Esophagus mucosa (tissue), 1 donor: ENCODE measurements at places on chromosomes 4 and X. TPM values are rescaled to one million over a fixed set of nuclear protein-coding genes. Genes with fewer than 3 reads are reported as not detected.

DNA sequence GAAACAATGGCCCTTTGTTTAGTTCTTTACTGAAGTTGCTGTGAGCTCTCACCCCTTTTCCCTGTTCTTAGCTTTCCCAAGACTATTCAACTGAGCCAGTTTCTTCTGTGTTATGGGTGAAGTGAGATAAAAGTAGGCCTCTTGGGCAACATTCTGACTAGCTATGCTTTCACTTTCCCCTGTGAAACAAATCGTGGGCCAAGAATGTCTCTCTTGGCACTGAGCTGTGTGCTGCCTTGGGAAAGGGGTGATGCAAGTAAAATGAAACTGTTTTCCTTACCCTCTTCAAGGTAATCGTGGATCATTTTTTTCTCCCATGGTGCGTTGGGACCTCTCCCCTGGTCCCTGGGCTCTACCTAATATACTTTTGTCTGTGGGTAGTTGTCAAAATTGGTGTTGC lies 653.9 kb upstream of the MAGEB2 start:
- no peak for ATAC-seq

GRCh38 chrX:154892296-154892695 lies 6.1 kb downstream of the F8A1 start:
- no peak for ATAC-seq

- no peak for ATAC-seq
Measured at GRCh38 chrX:15930585-15930984, 76.0 kb upstream of the AP1S2 start.

CFAP47 gene
- not detected for total RNA-seq

DNA sequence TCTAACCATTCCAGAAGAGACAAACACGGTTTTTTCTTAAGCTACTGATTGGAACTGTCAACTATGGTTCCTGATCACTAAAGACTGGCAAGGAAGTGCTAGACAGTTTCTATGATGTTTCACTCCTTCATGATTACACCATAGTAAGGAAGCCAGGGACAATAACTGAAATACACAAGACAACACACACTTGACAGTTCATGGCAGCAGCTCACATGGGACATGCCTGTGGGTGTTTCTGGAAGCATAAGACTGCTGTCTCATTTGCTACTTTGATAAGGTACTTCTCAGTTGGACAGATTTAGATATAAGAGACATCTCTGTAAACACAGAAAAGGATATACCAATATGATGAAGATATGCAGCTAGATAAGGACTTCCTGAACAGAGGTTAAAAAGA lies 8.3 kb upstream of the IRAK1 start:
- ATAC-seq: no peak

DNA sequence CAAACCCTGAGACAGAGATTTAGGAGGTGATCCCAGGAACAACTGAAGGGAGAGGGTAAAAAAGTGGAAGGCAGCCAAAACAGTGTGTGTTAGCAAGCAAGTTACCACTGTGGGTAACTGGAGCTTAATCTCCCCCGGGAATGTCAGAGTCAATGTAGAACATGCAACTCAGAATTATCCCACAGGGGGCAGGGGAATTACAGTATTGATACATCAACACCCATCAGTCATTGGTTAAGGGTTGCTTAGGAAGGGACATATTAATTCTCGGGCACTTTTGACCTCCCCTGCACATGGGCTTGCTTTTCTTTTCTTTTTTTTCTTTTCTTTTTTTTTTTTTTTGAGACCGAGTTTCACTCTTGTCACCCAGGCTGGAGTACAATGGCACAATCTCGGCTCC lies 29.3 kb downstream of the CXorf58 start:
- ATAC-seq: no peak

MAGEA11 gene
- total RNA-seq: not detected

SMARCA1 gene
- 6.6 TPM for total RNA-seq

DNA sequence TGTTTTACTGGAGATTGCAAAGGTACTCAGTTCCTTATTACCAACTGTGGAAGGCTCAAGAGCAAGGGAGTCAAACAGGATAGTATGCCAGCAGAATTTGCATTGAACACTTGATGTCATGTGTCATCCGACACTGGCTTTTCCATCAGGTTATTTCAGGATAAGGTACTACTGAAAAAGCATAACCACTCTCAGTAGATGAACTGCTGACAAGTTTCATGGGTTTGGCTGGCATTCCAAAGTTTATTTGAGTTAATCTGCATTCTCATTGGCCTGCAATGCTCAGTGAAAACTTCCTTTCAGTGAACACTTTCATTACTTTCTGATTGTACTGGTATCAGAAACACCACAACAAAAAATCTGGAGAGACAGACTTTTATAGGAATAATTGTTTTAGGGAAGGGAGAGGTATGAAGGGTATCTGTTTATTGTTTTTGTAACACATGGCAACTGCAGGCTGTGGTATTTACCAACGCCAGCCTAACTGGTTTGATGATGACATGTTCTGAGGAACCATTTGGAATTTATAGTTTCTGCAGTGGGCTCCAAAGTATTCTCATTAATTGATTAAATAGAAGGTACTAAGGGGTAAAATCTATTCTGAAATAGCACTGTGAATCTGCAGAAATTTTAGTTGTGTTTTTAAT lies 345.7 kb upstream of the NR3C2 start:
- no peak for ATAC-seq

DNA sequence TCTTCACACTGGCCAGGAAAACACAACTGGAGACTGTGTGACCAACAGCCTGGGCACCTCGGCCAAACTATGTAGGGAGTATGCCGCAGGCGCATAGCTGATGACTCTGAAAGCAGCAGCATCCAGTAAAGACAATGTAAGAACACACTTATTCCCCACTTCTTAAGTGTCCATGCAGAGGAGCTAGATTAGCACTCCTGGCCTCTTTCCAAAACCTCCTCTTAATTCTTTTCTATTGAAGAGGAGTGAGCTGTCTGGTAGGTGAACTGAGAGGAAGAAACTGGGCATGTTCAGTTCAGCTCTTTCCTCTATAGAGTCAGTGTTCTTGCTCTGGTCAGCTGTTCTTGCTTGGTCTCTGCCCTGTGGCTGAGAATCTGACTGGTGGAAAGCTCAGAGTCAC lies 21.1 kb downstream of the NMU start:
- ATAC-seq: peak; percentile 13

- ATAC-seq: peak; percentile 66
Measured at GRCh38 chrX:154918060-154918483, 31.9 kb downstream of the F8A1 start.

DNA sequence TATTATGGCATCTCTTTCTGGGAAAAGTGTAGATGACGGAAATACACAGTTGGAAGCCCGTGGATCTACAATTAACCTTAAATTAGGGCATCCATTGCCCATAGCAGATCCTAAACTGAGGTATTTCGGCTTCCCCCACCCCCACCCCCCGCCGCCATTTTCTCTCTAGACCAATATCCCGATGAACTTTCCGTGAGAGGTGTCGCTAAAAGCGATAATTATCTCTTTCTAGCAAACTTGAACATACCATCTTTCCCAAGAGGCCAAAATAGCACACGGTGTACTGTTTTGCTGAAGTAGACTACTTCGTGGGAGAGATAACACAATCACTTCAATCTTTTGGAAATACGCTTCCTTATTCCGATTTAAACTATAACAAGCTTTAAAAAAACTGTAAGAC lies 554 bp downstream of the KLHL15 start:
- no peak for ATAC-seq

DNA sequence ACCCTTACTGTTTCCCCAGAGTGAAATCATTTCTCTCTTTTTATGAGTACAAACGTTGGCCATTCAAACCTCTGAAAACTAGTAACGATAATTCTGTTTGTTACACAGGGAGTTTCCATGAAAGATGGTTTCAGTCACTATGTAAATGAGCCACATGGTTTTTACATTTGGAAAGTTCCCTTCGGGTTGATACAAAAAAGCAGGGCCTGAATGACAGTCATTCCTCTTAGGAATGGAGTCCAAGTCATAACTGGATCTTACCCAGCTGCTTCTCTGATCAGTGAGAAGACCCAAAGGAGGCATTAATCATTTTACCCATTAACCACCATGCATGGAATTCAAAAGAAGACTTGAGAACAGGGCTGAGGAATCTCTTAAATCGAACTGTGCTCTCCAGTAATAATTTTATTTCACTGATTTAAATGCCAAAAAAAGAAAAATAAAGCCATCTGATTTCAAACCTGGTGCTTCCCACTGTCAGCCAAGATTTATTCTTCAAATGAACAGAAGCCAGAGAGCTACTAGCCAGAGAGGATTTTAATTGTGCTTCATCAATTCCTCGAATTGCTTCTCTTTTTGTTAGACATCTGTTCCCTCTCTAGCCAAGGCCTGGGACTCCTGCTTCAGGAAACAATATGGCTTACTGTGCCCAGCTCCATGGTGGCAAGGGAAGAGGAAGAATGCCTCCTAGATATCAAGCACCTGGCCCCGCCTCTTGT lies 3.2 kb downstream of the SOWAHB start:
- no peak for ATAC-seq
